ENCODE measurements at places on chromosomes 16 and 17.

DNA sequence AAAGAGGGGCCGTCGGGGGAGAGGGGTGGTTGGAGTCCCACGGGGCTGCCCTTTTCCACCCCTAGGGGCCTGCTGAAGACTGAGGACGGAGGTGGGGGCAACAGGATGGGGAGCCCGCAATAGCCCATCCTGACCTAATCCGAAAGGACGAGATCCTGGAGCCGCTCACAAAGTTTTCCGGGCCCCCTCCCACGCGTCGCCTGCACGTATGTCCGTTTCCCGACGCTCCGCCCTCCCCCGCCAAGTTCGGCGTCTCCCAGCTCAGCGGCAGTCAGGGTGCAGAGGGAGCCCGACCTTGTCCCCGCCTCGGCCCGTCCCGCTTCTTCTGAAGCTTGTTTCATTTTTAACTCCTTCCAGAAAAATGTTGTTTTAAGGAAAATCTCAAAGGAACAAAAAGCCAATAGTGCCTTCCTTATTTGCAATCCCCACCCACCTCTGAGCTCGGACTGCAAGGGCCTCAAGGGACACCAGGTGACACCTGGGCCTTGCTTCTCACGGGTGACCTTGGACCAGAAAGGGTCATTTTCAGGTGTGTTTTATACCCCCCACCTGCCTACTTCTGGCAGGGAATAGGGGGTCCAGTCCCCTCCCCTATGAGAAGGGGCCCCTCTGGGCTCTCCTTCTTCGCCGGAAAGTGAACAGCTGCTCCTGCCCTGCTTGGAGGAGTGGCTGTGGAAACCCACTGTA lies 3.4 kb upstream of the ZNF423 start:
- no peak for DNase-seq

- DNase-seq = no peak
Observed at GRCh38 chr17:71926746-71927398, 193.9 kb upstream of the SOX9 start.

DNA sequence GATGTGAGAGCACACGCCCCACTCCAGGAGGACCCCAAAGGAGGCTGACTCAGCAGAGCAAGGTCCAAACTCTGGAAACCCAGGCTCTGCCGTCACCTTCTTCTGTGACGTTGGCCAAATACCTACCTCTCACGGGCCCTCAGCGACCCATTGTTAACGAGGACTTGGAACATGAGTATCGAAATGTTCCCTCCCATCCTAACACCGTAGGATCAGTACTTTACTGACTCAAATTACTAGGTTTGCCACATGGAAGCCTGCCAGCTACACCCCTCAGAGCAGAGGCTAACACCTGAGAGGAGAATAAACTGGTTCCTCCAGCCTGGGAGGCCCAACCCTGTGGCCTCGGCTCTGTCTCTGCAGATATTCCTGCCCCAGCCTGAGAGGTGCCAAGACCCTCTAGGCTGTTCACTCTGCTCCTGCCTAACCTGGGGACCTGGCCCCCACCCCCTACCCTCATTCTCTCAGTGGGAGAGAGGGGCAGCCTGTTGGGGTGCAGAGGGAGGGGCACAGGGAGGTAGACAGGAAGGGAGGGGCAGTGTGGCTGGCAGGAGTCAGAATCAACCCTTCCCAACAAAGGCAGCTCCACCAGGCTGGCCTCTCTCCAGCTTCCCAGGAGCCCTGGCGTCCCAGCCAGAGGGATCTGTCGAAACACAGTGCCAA lies 4.4 kb downstream of the PITPNM3 start:
- DNase-seq = no peak

DNA sequence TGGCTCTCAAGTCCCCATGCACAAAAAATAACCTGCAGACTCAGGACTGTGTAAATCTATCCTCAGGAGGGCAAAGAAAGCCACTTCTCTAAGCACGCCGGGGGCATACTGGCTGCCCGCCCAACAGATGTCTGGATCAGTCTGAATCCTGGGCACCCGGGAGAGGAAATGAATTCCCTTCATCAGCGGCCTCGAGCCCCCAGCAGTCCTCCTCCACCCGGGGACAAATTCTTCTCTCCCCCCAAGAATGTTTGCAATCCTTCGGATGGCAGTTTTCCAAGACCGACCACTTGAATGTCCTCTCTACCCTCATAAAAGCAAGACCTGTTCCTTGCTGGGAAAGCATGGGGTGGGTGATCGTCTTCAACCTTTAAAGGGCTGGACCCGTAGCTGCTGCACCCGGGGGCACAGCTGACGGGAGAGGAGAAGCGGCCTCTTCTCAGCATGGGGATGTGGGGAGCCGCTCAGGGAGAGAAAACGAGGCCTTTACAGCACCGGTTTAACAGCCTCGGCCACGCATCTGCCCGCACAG lies 9.4 kb upstream of the MAP2K3 start:
- DNase-seq = no peak

DNA sequence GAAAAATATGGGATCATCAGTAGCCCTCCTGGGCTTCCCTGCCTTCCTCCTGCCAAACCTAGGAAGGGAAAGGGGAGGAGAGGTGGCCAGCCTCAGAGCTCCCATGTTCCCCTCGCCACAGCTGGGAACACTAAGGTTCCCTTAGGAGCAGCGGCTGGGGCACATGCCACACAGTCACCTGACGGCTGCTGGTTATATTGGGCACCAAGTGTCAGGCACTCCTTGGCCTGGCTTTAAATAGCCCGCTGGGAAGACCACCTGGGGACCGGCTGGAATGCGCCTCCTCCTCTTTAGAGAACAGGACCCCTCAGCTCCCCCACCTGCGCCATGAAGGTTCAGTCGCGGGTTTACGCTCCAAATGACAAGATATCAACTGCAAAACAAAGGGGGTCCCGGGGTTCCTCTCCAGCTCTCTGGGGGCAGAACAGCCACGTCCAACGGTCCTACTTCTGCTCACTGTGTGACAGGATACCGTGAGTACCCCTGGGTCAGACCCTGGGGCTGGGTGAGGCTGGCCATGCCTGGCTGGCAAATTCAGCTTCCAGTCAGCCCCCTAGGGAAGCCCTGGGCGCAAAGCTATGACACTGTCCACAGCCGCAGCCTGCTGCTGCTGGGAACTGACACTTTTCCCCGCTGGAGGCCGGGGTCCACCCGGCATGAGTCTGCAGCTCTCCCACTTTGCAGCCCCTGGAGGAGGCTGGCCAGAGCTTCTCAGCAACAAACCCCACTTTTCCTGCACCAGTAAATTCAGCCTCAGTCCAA lies 3.3 kb downstream of the SMIM5 start:
- DNase-seq = no peak

All from fibroblast of gingiva (primary cell).